ENCODE measurements at places on chromosomes 3 and 15.

DNA sequence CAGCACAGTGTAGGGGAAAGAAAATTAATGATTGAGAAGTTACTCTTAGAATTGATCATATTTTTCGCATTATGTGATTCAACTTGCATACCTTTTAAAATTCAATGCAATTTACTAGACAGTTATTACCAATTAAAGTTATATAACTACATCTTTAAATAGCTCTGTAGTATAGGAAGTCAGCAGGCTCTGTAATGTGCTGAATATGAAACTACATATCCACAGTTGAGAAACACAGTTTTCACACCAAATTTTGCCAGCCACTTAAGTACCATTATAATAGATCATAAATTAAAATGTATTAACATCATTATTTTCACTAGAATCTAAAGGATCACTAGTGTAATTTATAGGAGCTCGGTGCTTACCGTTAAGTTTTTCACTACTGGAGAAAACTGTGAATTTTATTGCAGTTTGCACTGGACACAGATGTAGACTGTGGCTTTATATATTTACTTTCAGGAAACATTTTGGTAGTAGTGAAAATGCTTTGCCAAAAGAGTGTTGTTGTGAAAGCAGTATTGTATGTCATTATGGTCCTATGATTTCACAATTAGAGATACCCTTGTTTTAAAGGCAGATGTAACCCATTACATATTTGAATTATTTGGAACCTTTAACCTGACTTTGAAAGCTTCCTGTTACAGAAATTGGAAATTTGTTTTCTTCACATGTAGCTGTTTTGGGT is 113.6 kb downstream of the PLCL2 start:
- no peak for DNase-seq

- DNase-seq = no peak
Observed at GRCh38 chr3:177250151-177250550, 52.9 kb upstream of the TBL1XR1 start.

- no peak for DNase-seq
Observed at GRCh38 chr3:178967177-178967532, 104.5 kb downstream of the ZMAT3 start.

DNA sequence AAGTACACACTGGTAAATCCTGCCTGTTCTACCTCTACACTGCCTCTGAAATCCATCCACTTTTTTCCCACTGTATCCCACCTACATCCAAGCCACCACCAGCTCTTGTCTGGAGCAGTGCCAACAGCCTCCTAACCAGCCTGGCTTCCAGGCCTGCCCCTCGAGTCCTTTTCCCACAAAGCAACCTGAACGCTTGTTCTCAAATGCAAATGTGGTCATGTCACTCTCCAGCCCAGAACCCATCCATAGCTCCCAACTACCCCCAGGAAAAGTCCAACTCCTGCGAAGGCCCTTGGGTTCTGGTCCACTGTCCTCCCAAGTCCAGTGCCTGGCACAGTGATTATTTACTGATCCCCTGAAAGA is 83.8 kb downstream of the SEMA5B start:
- DNase-seq = no peak

- no peak for DNase-seq
Observed at GRCh38 chr3:37301980-37302708, 127.8 kb upstream of the LRRFIP2 start.

DNA sequence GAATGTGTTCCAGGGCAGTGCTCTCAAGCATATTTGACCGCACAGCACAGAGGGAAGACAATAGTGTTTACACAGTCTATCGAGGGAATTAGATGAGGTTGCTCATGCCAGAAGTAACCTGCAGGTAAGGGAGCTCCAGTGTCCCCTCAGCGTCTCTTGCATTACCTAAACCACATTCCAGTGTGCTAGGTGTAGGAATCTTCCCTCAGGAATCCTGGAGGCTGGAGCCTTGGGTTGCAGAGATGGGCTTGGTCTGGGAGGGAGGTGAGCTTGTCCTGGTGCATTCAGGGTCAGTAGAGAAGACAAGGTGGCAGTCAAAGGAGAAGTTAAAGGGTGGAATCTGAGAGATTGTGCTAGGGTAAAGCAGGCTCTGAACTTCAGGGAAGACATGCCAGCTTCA is 56.3 kb downstream of the SOX14 start:
- DNase-seq = no peak

GRCh38 chr3:150699068-150699639 is 4.6 kb downstream of the ERICH6 start:
- DNase-seq = no peak

DNA sequence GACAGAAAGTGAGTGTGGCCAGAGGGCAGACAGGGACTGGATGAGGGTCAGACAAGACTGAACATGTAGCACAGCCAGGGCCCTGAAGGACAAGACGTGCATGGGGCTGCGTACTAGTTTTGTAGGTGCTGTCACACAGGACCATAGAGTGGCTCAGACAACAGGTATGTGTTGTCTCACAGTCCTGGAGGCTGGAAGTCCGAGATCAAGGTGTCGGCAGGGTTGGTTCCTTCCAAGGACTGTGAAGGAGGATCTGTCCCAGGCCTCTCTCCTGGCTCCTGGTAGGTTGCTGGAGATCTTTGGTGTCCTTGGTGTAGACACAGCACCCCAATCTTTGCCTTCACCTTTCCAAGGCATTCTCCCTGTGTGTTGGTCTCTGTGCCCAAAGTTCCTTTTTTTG is 136.4 kb downstream of the SRGAP3 start:
- DNase-seq = no peak

DNA sequence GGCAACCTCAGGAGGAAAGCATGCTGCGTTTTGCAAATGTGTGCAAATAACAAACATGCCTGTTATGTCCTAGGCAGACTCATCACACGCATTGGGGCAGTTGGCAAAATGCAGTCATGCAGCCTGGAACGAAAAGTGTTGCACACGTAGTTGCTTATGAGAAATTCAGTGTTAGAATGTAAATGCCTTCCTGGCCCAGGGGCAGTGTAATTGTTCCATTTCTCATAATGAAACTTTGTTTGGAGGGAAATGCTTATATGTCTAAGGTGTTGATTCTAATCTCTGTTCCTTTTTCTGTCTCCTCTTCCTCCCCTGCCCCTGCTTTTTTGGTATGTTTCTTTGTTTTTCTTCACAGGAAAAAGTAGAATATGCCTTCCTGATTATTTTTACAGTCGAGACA is 156.0 kb downstream of the CACNA1D start:
- DNase-seq = no peak

GRCh38 chr3:149179220-149179619 is 42.4 kb downstream of the CP start:
- no peak for DNase-seq

GRCh38 chr3:65927576-65927975 is 111.1 kb downstream of the MAGI1 start:
- peak; percentile 59 for DNase-seq

- no peak for DNase-seq
Observed at GRCh38 chr15:42182961-42183360, 25.1 kb downstream of the VPS39 start.

DNA sequence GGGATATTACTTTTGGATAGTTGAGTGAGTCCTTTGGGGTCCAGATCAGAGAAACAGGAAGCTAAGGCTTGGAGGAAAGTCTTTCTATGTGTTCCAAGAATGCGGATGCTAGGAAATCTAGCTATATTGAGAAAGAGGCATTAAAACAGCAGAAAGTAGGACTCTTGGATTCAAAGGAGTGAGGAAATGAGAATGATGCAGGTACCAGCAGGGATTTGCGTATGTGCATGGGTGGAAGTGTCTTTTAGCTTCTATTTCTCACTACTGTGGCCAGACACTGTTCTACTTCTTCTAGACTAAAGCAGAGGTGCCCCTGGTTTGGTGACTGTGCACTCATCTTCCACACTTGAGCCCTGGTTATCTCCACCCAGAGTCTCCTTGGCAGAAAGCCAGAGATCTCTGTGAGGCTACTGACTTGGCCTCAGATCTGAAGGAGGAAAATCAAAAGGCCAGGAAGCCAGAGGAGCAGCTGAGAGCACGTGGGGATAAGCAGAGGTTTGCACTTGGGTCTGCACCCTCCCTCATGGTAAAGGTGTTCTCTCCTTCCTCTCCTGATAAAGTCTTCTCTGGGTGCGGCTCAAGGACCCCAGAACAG is 44.3 kb downstream of the ATP2B2 start:
- DNase-seq = no peak

DNA sequence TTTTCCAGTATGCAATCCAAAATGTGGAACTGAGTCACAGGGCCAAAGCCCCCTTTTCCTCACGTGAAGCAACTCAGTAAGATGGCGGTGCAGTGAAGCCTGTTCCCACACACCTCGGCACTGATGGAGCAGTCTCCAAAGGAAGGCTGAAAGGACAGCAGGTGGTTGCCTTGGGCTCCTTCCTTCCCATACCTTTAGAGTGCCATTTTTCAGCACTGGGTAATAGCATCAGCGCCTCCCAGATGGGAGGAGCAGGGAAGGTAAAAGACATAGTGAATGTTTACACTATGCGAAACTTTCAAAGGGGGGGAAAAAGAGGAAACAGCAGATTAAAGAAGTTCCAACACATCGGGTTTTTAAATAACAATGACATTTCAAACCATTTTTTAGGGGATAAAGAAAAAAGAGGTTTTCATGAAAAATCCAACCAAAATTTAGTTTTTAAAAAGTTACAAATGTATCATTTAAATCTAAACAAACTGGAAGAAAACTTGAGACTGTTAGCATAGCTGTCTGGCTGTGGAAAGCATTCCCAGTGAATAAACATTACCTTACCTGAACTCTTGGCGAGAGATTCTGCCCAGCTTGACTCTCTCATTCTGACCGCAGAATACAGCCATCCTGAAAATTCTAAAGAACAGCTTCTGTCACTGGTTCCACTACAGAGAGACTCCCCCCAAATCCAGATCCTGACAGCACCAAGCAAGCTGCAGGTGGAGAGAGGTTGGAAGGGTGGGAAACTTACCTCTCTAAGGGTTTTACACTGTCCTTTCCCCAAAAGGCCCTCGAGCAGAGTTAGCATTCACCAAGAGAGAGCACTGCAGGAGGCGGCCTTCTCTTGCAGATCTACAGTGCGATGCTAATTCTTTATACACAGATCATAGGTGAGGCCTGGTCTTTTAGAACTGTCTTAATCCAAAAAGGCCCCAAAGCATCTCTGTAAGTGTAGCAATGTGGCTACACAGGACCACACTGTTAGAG is 32.6 kb downstream of the ABCC5 start:
- DNase-seq = no peak

- DNase-seq = no peak
Observed at GRCh38 chr3:107128946-107129345, 248.3 kb upstream of the CCDC54 start.

DNA sequence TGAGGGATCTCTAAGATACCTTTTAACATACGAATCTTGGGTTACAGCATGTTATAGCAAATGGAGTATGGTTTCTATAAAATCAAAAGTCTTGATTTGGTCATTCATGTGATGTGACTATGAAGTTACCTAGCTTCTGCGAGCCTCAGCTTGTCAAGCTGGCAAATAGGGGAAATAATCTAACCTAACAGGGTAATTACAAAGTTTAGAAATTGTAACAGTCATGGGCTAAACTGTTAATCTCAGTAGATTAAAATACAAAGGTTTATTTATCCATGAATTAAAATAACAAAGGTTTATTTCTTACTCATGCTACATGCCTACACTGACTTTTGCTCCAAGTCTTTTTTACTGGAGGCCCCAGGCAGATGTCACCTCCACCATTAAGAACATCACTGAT is 359.1 kb downstream of the CLSTN2 start:
- no peak for DNase-seq

GRCh38 chr3:37149257-37149656 is 25.1 kb downstream of the LRRFIP2 start:
- no peak for DNase-seq

DNA sequence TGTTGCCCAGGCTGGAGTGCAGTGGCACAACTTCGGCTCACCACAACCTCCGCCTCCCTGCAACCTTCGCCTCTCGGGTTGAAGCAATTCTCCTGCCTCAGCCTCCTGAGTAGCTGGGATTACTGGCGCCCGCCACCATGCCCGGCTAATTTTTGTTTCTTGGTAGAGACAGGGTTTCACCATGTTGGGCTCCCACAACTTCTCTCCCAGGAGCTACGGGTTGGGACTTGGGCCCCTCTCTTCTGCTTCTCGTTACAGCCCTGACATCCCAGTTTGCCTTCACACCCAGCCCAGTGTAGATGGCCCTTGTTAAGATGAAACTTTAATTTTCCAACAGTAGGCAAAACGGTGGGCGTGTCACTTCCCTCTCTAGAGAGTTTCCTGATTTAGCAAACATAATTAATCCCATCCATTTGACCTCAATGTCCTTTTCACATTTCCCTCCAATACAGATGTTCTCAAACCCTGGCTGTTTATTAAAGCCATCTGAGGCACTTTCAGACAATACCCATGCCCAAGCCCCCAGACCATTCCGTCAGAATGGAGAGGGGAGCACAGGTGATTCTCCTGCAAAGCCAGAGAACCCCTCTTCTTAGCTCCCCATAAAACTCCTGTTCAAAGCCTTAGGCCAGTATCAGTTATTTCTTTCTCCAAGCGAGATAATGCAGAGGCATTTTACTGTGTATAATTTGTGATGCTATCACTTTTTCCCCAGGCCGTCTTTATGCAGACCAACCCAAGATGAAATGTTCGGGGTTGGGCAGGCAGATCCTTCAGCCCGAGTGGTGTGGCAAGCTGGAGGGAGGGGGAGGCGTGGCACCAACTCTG is 245.7 kb downstream of the XXYLT1 start:
- no peak for DNase-seq

DNA sequence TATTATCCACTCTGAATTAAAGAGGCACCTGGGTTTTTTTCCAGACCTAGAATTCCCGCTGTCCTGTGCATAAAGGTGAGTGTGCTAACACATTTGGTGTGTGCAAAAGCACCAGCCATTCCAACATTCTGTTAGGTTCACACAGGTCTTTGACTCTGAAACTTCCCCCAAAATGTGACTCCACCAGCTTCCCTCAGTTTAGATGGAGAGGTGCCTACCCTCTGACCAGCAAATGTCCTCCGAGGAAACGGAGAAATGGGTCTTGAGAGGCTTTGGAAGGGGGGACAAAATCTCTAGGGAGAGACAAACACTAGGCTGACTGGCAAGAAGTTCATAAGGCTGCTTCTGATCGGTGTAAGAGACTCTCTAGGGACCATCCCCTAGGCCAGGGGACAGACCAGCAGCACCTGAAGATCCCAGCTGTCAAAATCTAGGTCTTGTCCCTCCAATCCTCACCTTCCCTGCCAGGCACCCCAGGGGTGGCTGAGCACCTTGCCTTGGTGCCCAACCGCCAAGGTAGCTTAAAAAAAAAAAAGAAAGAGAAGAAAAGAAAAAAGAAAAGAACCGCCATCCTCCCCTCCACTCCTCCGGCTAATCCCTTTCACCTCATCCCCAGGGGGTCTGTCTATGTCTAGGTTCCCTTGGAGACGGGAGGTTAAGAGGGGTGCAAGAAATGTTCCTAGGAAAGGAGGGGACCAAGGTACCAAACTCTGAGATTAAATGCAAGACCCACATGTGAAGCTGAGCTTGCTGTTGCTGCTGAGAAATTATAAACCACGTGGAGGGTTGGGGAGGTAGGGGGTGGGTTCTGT is 2.0 kb upstream of the MECOM start:
- DNase-seq = no peak

GRCh38 chr3:2099028-2099671 is 484 bp downstream of the CNTN4 start:
- peak; percentile 11 for DNase-seq

DNA sequence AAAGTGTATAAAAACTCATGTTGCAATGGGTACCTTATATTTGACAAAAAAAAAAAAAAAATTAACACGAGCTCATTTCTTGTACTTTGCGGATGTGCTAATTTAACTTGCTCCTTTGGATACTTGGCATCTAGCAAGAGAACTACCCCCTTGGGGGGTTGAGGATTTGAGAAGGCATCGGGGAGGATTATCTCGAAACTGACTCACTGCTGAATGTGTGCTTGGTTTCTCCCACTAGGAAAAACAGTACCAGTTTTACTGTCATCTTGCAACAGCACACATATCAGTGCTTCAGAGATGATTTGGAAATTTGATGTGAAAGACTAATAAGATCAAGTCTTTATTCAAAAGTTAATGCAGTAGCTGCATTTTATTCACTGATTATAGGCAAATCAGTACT is 891 bp downstream of the EXOG start:
- no peak for DNase-seq

Data from DMS79 treated with DMSO at 0.1 percent for 48 hours (cell line).